ENCODE measurements at places on chromosomes 7 and 10.

GRCh38 chr10:132429281-132430230 lies 32.6 kb downstream of the PWWP2B start:
- DNase-seq, result no peak

DNA sequence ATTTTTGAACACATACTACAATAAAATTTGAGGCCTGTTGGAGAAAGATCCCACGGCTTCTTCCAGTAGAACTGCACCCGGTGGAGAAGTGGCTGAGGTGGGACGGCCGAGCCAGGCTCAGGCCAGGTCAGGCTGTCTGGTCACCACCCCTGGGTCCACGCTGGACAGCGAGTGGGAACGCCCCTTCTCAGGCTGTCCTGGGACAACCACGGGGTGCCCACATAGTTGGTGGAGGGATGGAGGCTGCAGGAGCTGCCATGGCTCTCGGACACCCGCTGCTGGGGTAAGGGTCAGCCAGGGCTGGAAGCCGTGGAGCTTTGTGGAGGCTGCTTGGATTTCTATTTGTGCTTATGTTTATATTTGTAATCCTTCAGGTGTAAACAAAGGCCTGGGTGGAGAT lies 206.5 kb downstream of the DNAJB6 start:
- DNase-seq, result no peak

GRCh38 chr10:117133273-117134055 lies 4.6 kb downstream of the VAX1 start:
- no peak for DNase-seq

GRCh38 chr7:63042730-63043511 lies 955.7 kb upstream of the ZNF722 start:
- no peak for DNase-seq

DNA sequence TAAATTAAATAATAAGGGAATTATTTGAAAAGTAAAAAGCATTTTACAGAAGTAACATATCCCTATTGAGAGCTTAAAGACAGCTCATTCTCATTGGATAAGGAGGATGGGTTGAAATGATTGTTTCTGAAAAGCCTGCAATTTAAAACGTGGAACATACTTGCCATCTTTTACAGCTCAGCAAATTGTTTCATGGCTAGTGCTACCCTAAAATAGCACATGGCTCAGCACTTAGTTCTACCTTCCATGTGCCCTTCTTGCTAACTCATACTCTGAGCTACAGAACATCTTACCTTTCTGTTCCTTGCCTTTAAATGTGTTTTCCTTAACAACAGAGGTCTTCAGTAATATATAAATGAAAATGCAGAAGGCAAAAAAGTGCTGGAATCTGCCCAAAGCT lies 8.6 kb downstream of the SEMA3C start:
- DNase-seq, result no peak

- DNase-seq, result no peak
Measured at GRCh38 chr10:101487399-101487798, 100.7 kb downstream of the POLL start.

DNA sequence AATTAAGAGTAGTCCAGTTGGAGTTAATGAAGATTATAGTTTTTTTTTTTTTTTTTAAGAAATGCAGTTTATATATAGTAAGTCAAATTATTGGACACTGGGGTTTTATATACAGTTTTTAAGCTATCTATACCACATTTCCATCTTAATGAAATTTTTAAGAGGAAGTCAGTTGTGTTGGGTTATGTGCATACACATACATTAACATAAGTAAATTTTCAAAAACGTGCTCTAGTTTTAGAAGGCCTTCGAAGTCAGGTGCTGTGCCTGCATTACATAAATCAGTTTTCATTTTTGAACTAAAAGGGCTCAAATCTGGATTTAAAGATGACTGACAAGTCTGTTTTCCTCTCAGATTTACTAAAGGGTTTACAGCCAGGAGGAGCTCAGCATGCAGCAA lies 47.6 kb upstream of the FMC1 start:
- DNase-seq, result no peak

- no peak for DNase-seq
Measured at GRCh38 chr7:30863706-30864035, 48.0 kb upstream of the AQP1 start.

DNA sequence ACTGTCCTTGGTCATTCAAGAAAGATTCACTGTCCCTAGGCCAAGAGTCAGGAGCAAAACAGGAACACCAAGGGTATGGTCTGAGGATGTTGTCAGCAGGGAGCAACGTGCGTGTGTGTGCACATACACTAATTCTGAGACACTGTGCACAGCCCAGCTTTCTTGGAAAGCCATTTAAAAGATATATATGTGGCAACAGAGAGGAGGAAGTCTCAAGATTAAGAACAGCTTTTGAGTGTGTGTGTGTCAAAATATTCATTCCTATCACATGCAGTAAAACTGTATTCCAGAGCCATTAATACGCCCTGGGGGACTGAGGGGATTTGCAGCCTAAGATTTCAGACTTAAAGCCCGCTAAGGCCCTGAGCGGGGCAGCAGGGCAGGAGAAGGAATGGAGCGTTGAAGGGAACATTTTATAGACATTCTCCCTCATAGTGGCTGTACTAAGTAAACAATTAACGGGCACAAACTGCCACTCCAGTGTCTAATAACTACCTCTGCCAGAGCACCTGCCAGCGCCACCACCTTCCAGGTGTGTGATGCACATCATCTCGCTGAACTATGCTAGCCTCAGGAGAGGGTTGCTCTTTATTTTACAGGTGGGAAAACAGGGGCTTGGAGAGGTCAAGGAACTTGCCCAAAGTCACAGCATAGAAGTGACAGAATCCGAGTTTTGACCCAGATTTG lies 2.0 kb downstream of the NOD1 start:
- DNase-seq, result no peak

- no peak for DNase-seq
Measured at GRCh38 chr10:28566458-28567015, 33.6 kb downstream of the WAC start.

GRCh38 chr7:6604458-6604857 lies 11.0 kb upstream of the ZNF853 start:
- DNase-seq, result no peak

DNA sequence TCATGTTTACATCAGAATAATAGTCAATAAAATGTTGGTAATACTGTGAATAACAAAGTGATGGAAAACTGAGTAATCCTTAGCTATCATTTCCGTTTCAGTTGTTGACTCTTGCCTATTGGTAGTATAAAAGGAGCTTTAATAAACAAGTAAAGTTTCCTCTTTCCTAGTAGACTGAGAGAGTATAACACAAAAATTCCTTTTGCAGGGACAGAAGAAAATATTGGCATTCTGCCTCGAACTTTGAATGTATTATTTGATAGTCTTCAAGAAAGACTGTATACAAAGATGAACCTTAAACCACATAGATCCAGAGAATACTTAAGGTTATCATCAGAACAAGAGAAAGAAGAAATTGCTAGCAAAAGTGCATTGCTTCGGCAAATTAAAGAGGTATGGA lies 9.4 kb downstream of the KIF20B start:
- no peak for DNase-seq

GRCh38 chr10:95268438-95268837 lies 22.4 kb downstream of the PDLIM1 start:
- DNase-seq, result no peak

DNA sequence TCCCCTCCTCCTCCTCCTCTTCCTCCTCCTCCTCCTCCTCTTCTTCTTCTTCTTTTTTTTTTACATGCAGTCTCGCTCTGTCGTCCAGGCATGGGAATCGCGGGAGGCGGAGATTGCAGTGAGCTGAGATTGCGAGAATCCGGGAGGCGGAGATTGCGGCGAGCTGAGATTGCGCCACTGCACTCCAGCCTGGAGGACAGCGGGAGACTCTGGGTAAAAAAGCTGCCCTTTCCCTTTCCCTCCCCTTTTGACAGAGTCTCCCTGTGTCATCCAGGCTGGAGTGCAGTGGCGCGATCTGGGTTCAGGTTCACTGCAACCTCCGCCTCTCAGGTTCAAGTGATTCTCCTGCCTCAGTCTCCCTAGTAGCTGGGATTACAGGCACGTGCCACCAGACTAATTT lies 168.1 kb upstream of the MALRD1 start:
- DNase-seq, result no peak

DNA sequence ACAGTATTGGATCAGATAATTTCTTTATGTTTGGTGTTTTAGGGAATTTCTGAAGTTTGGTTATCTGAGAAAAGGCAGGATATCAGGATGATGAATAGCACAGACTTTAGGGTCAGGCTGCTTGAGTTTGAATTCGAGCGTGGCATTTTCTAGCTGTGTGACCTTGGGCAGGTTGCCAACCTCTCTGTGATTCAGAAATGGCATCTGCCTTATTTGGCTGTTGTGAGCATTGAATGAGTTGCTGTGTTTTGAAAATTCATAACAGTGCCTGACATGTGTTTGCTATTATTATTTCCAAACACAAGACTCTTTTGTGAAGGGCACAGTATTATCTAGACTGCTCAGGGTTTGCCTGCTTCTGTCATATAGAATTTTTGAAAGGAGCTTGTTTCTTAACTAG lies 66.9 kb downstream of the NXPH1 start:
- DNase-seq, result no peak

- DNase-seq, result no peak
Measured at GRCh38 chr10:15120523-15120922, 23.4 kb downstream of the RPP38 start.

DNA sequence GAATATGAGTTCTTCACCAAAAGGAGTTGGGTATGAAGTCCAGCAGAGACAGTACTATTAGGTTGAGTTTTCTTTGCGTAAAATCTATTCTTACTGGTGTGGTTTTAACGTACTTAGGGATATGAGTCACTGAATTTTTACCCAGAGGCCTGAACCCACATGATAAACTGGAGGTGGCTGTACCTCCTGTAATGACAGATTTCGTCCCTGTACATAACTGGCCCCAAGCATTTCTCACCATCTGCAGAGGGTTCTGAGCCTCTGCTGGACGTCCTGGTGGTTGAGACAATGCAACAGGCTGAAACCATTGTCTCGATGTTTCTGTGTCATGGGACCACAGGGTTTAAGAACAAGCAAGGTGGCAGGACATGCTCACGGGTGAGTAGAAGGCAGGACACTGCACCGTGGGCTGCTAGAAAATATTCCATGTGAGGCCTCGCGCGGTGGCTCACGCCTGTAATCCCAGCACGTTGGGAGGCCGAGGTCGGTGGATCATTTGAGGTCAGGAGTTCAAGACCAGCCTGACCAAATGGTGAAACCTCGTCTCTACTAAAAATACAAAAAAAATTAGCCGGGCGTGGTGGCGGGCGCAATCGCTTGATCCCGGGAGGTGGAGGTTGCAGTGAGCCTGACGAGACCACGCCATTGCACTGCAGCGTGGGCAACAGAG lies 233.9 kb downstream of the DNAJB6 start:
- DNase-seq, result no peak

- DNase-seq, result no peak
Measured at GRCh38 chr10:48804740-48805182, 120.1 kb downstream of the WDFY4 start.

- no peak for DNase-seq
Measured at GRCh38 chr7:12772768-12773167, 85.3 kb downstream of the ARL4A start.

GRCh38 chr10:74598891-74599566 lies 227.4 kb upstream of the KAT6B start:
- DNase-seq, result no peak

GRCh38 chr7:149125189-149125862 lies 798 bp downstream of the ZNF425 start:
- no peak for DNase-seq

GRCh38 chr10:105973360-105973759 lies 1191.1 kb downstream of the SORCS1 start:
- DNase-seq, result no peak

- DNase-seq, result no peak
Measured at GRCh38 chr10:87598700-87599099, 61.0 kb upstream of the PAPSS2 start.

- no peak for DNase-seq
Measured at GRCh38 chr7:38563741-38564140, 67.4 kb downstream of the AMPH start.

- DNase-seq, result no peak
Measured at GRCh38 chr10:70272925-70273316, 10.9 kb downstream of the NPFFR1 start.

GRCh38 chr7:100629117-100629716 lies 12.1 kb downstream of the TFR2 start:
- no peak for DNase-seq

GRCh38 chr10:17001297-17001744 lies 128.3 kb downstream of the CUBN start:
- no peak for DNase-seq
